Fibroblast of lung (primary cell): ENCODE measurements at places on chromosomes 6 and 20. TPM values are rescaled to one million over a fixed set of nuclear protein-coding genes. Genes with fewer than 3 reads are reported as not detected.

Gene PARD6B
- 0.83 and 1.0 TPM in 2 replicates for total RNA-seq

Gene ACSS1
- 1.3 and 3.9 TPM in 2 replicates for total RNA-seq

Gene MEI4
- total RNA-seq, result not detected in 2 replicates

Gene MYLIP
- 2.5 and 4.6 TPM in 2 replicates for total RNA-seq

Gene WFDC6
- total RNA-seq, result not detected in 2 replicates

Gene TAAR5
- total RNA-seq, result not detected in 2 replicates

Gene PDE10A
- total RNA-seq, result under 0.01 TPM in 2 replicates

Gene TMEM200A
- total RNA-seq, result 44.2 and 51.7 TPM in 2 replicates

Gene HFE
- total RNA-seq, result 6.4 and 18.3 TPM in 2 replicates

Gene ANKRD6
- 2.3 and 3.6 TPM in 2 replicates for total RNA-seq
